ENCODE measurements at places on chromosomes 2 and 18.

DNA sequence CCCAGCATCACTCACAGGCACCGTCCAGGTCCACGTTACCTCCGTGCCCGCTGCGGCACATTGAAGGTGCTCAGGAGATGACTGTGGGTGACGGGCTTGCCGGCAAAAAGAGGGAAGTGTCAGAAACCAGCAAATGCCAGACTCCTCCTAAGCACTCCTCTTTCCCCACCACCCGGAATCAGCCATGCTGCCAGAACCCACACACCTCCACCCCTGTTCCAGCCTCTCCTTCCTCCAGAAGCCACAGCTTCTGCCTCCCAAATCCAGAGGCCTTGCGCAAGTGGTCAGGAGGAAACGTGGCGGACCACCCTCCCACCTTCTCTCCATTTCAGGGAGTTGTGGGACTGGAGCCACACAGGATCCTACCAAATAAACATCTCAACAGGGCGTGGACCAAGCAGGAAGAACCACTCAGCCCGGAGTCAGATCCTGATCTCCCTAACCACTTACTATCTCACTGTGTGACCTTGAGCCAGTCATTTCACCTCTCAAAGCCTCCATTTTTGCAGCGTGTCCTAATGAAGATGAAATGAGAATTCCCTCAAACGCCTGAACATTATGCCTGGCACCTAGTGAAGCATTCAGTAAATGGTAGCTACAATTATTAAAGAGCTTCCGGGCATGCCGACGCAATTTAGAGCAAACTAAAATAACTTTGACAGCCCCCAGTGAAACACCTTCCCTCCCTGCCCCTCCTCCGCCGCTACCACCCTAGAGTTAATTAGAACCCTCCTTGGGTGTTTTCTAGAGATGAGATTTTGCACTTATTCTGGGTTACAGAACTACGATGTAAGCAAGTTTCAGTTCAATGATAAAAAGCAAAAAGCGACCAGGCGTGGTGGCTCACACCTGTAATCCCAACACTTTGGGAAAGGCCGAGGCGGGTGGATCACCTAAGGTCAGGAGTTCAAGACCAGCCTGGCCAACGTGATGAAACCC lies 32.9 kb downstream of the SMAD7 start:
- DNase-seq = no peak

- no peak for DNase-seq
Measured at GRCh38 chr2:85548608-85548900, 9.6 kb downstream of the MAT2A start.

- no peak for DNase-seq
Measured at GRCh38 chr2:117818921-117819320, 4.4 kb downstream of the DDX18 start.

GRCh38 chr2:134911400-134911785 lies 7.2 kb upstream of the CCNT2 start:
- DNase-seq = no peak

DNA sequence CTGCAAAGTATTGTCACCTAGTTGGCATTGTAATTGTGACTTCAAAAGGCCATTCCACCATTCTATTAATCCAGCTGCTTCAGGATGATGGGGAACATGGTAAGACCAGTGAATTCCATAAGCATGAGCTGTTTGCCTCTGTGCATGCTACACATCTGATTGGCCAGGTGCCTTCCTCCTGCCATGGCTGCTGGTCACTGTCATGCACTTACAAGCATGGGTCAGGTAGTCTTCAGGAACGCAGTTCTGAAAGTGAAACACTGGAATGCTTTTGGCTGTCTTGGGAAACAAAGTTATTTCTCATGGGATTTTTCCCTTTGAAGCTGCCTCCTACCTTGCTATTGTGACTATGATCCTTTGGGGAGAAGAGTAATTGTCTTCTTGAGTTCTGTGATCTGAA lies 267.6 kb downstream of the GBX2 start:
- DNase-seq = no peak

- DNase-seq = no peak
Measured at GRCh38 chr2:163155279-163155883, 316.8 kb upstream of the KCNH7 start.

GRCh38 chr2:237025090-237025865 lies 60.4 kb upstream of the COPS8 start:
- no peak for DNase-seq

GRCh38 chr18:56541793-56542192 lies 96.6 kb downstream of the TXNL1 start:
- DNase-seq = no peak

DNA sequence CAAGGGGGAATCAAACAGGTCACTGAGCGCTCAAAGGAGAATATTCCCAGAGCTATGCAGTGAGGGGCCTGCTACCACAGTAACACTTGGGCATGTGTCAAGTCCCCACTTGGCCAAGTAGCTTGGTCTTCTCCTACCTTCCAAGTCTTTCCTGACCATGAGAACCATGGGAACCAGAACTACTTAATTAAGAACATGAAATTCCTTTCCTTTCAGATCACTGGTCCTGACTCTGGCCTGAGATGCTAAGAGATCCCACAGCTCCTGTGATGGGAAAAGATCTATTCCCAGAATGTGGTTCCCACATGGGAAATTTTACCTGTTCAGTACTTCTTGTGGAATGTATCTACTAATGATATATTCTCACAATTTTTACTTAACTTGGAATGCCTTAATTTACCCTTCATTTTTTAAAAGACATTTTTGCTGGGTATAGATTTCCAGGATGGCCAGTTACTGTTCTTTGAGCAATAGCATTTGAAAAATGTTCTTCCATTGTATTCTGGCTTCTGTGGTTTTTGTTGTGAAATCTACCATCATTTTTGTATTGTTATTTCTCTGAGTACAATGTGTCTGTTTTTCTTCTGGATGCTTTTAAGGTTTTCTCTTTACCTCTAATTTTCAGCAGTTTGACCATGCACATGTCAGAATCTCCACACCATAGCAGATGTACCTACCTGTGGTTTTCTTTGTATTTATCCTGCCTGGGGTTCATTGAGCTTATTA lies 37.9 kb downstream of the KCNIP3 start:
- no peak for DNase-seq

DNA sequence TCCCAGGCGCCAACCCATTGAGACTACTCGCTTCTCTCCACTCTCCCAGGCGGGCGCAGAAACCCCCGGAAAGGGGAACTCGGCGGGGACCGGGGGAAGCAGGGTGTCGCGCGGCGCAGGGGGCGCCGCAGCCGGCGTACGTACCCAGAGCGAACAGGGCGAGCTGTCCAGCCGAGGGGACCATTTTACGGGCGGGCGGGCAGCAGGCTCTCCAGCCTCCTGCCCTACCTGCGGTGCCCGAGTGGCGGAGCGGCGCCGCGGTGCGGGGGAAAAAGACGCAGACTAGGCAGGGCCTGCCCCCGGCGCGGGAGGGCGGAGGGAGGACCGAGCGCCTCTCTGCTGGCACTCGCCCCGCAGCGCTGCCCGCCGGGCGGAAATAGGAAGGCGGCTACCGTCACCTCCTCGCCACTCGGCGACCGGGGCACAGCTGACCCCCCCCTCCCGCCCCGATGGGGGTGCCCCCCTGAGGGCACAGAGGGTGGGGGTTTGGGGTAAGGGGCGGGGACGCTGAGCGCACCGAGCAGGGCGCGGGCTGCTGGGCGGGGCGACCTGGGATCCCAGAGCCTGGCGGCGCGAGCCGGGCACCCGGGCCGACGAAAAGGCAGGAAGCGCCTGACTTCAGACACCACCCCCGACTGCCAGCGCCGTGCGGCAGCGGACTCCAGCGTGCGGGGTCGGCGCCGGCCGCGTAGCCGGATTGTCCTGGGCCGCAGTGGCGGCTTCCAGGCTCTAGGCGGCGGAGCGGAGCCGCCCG lies at the start of gene TGFA:
Gene TGFA (minus strand): TSS at position 243 of the 754 bp plus-strand sequence. CDS start 59 bp downstream, at position 184.
- no peak for DNase-seq

GRCh38 chr2:39571111-39571731 lies 94.5 kb upstream of the TMEM178A start:
- DNase-seq = no peak

DNA sequence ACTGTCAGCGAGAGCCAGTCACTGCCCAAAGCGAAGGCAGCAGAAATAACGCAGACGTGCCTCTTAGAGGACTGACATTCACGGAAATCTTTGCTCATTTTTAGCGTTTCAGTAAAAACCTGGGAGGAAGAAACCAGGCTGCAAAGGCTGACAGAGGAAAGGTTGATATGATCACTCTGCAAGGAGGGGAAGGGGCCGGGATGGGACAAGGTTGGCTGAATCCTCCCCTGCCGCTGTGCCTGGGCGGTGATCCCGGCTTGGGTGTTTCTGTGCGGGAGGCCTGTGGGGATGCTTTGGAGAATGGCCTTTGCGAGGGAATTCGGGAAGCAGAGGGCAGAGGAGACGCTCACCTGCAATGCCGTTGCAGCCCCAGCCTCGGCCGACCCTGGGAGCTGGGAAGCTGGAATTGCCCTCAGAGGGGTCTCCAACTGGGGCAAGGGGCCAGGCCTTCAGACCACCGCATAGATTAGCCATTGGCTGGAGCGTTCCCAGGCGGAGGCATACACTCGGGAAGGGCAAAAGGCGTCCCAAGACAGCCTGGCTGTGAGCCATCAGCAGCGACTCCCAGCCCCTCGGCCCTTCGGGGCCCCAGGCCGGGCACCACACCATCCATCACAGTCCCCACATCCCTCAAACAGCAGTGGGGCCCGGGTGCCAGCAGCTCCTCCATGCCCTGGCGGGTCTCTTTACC lies 111.7 kb upstream of the GPC1 start:
- DNase-seq = no peak

GRCh38 chr2:69166812-69167468 lies 154.0 kb downstream of the ANTXR1 start:
- DNase-seq = no peak

DNA sequence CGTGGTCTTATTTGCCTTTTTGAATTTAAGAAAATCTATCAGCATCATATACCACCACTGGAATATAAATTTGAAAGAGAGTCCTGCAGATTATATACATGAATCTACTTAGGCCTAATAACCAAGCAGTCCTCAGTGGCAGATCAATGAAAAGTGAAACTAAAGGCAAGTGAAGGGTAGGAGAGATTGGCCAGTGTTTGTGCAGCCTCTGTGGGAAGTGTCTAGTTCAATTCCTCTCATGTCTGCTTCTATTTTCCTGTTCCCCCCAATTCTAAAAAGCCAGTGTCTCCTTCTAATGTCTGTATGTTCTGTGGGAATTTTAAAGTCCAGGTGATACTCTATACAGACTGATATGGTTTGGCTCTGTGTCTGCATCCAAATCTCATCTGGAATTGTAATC lies 61.9 kb downstream of the FN1 start:
- DNase-seq = no peak

- no peak for DNase-seq
Measured at GRCh38 chr18:74906184-74906583, 302.8 kb downstream of the PTGR3 start.

DNA sequence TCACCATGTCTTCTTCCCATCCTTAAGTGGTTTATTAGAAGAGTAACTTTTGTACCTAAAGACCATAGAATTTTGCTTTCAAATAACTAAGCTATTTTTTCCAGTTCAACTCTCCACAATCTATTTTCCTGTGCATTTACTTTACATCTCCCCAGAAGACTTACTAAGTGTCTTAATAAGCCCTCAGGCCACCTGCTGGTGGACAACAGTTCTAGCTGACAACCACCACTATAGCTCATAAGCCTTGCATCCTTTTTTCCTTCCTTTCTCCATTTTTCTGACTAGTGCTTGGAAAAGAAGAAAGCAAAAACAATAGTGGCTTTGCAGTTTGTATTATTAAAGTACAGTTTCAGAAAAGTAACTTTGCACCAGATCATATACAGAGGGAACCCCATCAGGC lies 149.5 kb upstream of the TMEM200C start:
- DNase-seq = no peak

Measured in esophagus squamous epithelium (tissue), 5 donors.